ENCODE measurements at places on chromosomes 5 and 9. TPM values are rescaled to one million over a fixed set of nuclear protein-coding genes. Genes with fewer than 3 reads are reported as not detected.

Gene SLC24A2
- total RNA-seq, result not detected

GRCh38 chr9:86907346-86907745 lies 40.0 kb downstream of the GAS1 start:
- DNase-seq, result no peak

Gene GHR
- 17.1 TPM for total RNA-seq

GRCh38 chr5:159338118-159338517 lies 7.8 kb upstream of the IL12B start:
- no peak for DNase-seq

Gene NKD2
- total RNA-seq, result 6.8 TPM

DNA sequence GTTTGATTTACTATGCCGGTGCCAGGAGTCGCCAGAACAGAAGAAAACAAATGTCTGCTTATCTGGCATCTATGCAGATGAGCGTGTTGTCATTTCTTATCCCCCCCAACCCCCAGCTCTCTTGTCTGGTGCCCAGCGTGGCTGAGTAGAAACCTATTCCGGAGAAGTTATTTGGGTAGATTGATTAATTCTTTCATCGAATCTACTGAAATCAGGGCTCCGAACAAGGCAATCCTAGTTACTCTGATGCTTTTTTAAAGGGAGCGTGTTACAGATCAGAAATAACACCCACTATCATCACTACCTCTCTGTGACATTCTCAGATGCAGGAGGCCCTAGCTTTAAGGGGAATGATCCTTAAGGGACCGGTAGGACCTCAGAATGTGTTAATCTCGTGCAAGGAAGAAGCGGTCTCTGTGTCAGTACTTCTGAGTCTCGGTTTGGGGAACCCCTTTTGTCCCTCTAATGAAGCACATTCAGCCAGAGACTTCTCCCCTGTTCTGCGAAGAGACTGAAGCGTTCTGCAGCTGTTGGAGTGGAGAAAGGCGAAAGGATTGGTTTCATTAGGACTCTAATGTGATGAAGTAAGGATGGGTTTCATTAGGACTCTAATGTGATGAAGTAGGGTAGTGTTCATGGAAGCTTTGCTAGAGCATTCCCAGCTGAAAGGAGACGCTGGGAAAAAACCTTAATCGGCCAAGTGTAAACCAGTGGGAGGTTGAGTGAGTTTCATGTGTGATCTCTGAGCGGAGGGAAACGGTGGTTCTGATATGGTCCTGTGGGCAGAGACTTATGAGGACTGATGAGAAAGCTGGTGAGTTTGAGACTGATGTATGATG lies 1.5 kb downstream of the PIP5K1B start:
- no peak for DNase-seq

Gene PALM2AKAP2
- total RNA-seq, result 58.1 TPM

- no peak for DNase-seq
Measured at GRCh38 chr5:137086342-137086741, 412.8 kb downstream of the SPOCK1 start.

Gene TMEM215
- total RNA-seq, result not detected

DNA sequence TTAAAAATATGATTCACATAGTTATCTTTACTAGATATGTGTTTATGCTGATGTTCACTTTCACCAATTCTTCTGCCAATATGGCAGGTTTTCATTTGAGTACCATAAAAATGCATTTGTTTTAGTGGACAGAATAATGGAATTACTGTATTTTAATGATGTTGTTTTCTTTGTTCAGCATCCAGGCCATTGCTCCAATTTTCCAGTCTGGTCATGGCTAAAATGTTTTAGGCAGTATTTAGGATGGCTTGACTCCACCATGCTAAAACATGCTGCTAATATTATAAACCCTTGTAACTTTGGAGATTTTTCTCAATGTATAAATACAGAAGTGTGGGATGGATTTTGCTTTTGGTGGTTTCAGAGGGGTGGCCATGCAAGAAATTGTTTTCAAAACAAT lies 273.0 kb upstream of the RPS23 start:
- no peak for DNase-seq

- no peak for DNase-seq
Measured at GRCh38 chr9:99187311-99187710, 34.4 kb downstream of the ALG2 start.

Gene RNF183
- total RNA-seq, result not detected

Gene LCP2
- 25.7 TPM for total RNA-seq

DNA sequence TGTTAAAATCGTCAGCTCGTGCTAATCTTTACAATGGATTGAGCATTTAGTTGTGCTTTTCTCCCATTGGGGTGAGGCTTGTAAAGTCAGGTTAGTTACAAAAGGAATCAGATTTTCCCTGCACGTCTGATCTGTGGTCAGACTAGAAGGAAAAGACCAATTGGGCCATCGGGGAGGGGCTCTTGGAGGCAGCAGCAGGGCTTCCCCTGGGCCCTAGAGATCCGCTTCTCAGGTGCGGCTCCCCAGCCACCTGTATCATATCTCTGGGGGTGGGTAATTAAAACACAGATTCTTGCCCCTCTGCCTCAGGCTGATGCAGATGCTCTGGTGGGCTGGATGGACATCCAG lies 200.3 kb downstream of the HSPA4 start:
- no peak for DNase-seq

GRCh38 chr9:9557804-9558334 lies 1054.9 kb downstream of the PTPRD start:
- no peak for DNase-seq

- DNase-seq, result no peak
Measured at GRCh38 chr9:13166996-13167395, 112.5 kb downstream of the MPDZ start.

DNA sequence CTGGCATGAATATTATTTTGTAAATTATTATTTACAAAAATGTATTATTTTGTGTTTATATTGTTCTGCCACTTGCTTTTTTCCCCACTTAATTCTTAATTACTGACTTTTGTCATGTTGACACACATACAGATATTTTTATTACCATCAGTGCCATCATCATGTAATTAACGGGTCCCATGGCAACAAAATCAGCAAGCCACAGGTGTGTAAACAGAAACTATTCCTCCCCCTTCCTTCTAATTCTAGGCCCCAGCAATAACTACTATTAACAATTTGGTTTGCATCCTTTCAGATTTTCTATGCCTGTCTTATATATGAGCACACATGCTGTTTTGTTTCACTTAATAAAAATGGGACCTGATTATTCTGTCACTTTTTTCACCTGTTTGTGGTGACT lies 29.3 kb downstream of the CYFIP2 start:
- DNase-seq, result no peak

Gene TSSK1B
- 0.18 TPM for total RNA-seq

DNA sequence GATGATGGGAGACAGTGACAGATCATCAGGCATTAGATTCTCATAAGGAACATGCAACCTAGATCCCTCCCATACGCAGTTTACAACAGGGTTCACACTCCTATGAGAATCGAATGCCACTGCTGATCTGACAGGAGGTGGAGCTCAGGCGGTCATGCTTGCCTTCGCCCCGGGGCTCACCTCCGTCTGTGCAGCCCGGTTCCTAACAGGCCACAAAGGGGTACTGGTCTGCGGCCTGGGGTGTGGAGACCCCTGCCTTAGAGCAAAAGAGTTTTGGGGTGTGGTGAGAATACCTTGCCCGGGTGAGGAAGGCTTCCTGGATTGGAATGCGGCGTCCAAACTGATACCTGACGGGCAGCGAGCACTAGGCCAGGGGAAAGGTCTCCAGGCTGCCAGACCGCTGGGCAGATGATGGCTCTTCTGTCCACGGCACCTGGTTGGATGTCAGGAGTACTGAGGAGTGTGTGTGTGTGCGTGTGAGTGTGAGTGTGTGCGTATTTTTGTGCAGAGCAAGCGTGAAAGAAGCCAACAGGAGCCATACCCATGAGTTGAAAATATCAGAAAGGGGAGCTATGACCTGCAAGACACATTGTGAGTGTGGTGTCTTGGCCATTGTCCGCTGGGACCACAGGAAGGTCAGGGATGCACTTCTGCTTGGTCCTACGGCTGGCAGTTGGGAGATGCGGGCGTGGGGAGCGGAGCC lies 55.4 kb downstream of the ACER2 start:
- no peak for DNase-seq

DNA sequence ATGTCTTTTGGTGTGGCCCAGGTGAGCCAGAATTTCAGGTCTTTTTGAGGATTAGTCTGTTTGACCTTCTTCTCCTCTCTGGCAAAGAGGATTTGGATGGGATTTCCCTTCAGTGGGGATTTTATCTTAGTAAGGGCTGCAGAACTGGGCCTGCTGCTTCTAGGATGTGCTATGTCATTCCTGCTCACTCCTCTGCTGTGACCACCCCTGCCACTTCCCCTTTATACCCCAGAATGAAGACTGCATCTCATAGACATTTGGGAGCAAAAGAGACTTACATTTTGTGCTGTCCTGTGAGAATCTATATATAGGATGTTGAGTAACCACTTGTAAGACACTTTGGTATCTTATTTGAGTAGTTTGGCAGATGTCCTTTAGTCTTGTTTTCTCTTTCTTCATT lies 76.2 kb downstream of the ARHGAP26 start:
- no peak for DNase-seq

DNA sequence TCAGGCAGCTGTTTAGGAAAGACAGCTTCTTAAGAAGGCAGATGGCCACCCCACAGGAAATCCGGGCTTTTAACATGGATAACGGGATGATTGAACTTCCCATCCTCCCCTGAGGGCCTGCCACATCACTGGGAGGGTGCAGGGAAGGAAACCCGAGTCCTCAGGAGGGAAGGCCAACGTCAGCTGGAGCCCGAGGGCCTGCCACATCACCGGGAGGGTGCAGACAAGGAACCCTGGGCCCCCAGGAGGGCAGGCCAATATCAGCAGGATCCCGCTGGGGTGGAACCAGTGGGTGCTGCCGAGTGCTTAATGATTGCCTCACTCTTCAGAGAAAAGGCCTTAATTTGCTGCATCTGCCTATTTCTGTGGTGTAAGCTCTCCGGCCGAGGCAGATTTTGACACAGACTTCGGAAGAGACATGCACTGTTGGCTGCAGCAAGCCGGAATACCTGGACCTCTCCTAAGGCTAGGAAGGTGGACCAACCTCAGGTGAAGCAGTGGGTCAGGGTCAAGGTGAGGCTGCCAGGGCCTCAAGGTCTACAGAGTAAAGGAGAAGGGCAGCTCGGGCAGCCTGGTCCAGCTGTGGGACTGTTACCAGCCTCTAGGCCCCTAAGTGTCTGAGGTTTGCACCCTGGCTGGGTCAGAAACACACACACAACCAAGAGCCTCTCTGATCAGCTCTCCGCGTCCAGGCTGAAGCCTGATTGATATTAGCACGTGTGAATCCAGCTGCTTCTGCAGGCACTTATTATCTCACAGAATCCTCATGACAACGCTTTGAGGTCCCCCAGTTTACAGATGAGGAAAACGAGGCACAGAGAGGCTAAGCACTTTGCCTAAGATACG lies 14.8 kb upstream of the COL5A1 start:
- DNase-seq, result peak; percentile 31

Gene CBY3
- total RNA-seq, result not detected

- DNase-seq, result no peak
Measured at GRCh38 chr5:138457531-138458275, 7.6 kb upstream of the EGR1 start.

DNA sequence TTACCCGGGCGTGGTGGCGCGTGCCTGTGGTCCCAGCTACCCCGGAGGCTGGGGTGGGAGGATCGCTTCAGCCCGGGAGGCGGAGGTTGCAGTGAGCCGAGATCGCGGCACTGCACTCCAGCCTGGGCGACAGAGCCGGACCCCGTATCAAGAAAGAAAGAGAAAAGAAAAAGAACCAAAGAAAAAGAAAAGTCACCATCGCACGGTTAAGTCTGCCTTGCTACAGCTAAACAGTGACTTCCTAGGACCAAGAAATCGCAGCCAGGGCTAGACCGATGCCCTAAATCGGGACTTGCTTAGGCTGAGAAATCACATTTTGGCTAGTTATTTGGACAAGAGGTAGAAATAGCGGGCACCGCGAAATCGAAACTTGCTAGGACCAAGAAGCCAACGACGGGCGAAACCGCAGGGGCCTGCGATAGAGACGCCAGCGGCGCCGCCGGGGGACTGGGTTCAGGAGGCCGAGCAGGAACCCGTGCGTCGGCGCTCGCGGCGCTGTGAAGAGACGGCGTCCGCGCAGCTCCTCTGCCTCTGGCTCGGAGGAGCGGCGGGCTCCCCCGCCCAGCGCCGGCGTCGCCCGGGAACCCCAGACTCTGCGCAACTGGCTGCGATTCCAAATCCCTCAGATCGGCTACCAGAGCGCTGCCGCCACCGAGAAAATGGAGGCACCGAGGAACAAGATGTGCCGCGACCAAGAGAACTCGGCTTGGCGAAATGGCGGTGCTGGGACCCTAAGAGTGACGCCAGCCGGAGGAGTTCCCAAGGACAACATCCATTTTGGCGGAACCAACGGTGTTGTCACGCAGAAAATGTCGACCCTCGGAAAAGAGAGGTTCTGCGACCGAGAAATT lies 26.1 kb upstream of the ANXA2R start:
- DNase-seq, result peak; percentile 89

DNA sequence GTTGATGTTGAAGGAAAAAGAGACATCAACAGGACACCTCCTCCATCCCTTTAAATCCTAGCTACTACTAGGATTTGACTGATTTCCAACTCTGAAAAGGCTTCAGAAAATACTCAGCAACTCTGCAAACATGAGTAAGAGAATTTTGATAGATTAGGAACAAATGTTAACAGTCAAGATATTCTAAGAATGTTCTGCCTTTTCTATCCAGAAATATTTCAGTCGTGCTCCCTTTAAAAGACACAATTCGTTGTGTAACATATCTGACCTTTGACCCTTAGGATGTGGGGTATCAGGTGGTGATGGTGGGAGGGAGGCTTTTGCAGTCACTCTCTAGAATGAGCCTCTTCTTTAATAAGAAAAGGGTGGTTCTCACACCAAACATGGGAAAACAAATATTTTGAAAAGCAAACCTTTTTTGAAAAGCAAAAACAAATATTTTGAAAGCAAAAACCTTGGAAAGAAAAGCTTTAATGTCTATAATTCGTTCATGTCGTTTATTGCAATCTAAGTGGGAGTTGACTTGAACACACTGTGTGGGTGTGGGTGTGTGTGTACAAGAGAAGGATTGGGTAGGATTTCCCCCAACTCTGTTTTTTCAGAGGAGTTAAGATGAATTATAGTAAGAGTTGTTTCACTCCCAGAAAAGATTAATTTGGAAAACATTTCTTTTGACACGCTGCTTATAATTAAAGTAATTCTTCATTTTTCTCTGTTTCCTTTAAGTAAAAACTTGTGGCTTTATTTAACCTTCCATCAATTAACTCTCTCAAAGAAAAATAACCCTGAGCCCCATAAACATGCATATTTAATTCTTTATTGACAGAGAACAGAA lies 152.8 kb downstream of the TMEM167A start:
- no peak for DNase-seq

DNA sequence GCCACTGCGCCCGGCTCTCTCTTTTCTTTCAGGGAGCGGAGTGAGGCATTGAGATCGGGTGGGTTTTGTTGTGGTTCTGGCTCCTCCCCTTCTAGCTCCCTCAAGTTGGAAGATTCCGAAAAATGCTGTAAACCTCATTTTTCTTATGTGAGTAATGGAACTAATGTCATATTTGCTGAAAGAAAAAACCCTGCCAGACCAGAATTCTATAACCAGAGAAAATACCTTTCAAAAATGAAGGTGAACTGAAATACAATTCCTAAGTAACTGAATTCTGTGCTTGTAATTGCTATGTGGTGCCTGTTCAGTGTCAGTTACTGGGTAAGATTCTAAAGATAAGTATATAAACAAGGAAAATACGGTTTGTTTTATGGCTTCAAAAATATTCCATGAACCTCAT lies 30.9 kb upstream of the CDK20 start:
- DNase-seq, result no peak

Gene LCN1
- total RNA-seq, result 0.81 TPM

Data from aorta (tissue), 5 donors.